ENCODE measurements at places on chromosomes 4 and X.

GRCh38 chr4:186061921-186062320, 7.0 kb upstream of the TLR3 start:
- no peak for DNase-seq

DNA sequence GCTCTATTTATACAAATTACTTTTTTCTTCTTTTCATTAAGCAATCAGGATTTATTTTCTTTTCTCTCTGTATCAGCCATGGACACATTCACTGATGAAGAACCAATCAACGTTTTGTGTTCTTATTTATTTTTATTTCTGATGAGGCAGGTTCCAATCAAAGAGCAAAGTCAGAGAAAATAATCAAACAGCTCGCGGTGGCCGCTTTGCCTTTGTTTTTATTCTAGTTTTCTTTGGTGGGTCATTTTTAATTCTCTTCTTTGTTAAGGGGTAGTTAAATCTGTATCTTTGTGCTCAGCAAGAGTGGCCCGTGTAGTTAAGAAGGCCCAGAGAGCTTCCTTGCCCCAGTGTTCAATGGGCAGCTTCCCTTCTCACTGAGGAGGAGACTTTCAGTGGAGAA, 71.4 kb downstream of the FBXO8 start:
- DNase-seq, result no peak

DNA sequence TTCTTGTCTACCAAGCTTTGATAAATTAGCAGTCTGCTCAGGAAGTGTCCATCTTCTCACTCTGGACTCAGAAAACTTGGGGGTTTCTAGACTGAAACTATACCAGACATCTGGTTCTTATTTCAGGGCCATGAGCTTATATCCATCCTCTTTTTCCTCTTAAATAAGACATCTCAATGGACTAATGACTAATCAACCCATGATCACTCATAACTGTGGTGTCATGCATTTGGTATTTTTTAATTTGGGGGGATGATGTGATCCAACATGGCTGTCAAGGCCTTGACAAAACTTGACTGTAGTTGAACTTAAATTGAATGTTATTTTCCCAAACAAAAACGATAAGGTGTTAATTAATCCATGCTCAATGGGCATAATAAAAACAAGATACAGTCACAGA, 87.8 kb downstream of the GPRASP3 start:
- DNase-seq, result no peak

DNA sequence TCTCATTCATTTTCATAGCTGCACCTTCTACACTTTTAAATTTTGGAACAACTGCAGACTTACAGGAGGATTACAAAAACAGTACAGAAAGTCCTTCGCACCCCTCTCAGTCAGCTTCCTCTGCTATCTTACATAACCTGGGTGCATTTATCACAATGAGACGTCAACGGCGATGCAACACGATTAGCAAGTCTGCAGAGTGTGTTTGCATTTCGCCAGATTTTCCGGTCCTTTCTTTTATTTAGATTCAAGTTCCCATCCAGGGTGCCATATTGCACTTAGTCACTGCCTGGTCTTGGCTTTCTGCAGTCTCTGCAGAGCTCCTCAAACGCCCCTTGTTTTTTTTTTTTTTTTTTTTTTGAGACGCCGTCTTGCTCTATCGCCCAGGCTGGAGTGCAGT, 85.9 kb downstream of the ASMT start:
- no peak for DNase-seq

- no peak for DNase-seq
Measured at GRCh38 chrX:11688201-11688600, 22.5 kb upstream of the ARHGAP6 start.

All from Panc1 (cell line).